Thoracic aorta (tissue), 2 donors: ENCODE measurements at places on chromosomes 4 and X.

DNA sequence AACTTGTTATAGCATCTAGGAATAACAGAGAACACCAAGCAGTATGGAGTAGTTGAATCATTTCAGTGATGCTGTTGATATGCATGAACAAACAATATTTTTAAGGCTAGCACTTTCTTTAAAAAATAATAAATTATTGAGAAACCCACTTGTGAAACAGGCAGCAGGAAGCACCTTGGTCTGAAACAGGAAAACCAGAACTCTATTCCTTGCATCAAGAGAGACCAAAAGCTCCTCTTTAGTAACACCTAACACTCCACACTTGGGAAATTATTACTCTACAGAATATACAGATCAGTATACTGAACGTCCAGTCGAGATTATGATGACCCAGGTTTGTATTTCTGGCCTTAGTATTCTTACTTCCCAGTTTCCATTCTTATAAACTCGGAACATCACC, 129.0 kb downstream of the ARAP2 start:
- DNase-seq: no peak

- no peak for DNase-seq
Measured at GRCh38 chr4:86901864-86902263, 9.6 kb upstream of the C4orf36 start.

DNA sequence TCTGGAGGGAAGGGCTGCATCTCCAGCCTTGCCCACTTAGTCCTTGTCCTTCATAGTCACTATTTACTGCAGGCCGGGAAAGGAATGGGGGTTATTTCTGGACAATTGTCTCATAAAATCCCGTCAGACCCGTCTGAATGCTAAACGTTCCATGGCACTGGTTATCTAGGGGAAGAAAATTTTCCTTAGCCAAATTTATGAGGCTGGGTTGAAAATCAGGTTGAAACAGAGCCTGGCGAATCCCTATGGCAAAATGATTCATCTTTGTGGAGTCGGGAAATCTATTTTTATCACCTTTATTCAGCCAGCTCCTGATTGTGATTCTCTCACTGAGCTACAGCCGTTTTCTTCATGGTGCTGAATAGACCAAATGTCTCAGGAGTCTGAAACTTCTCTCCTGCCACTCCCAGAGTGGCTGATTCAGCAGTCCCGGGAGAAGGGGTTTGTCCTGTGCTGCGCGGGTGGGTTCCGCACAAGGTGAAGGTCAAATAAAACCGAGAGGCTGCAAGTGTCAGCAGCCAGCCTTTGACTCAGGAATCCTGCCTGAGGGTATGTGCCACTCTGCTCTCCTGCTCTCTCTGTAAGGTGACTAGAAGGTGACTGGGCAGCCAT, 1.0 kb downstream of the LIMCH1 start:
- DNase-seq: no peak

GRCh38 chr4:153954654-153955053, 165.8 kb upstream of the SFRP2 start:
- DNase-seq: no peak

DNA sequence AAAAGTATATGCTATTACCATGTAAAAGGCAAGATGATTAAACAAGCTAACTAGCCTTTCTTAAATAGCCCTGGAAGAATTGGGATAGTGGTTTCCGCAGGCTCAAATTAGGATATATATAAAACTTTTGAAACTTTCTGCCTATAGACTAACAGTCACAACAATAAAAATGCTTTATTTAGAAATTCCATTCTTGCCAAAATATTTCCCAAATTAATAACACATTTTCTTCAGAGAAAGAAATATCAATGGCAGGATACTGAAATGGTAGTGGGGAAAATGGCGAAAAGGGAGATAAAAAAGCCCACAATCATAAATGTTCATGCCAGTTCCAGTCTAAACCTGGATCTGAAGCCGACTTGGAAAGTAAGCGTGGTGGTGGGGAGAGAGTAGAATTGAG, 56.0 kb downstream of the MAD2L1 start:
- DNase-seq: no peak

GRCh38 chrX:18701621-18702361, 5.7 kb upstream of the PPEF1 start:
- no peak for DNase-seq

- DNase-seq: no peak
Measured at GRCh38 chrX:68719181-68719903, 71.9 kb downstream of the STARD8 start.

DNA sequence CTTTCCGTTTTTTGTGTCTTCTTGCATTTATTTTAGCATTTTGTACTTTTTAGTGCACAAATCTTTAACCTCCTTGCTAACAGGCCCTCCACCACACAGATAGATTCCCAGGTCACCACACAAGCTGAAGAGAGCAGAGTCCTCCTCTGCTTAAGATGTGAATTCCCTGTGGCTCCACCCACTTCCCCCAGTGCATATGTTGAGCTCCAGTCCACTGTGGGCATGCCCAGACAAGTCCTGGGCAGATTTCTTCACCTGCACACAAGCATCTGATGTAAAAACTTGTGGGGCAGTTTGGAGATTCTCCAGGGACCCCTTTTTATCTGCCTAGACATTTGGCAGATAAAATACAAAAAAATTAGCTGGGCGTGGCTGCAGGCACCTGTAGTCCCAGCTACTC, 19.8 kb upstream of the PASD1 start:
- DNase-seq: no peak

GRCh38 chr4:42906891-42907759, 14.6 kb downstream of the GRXCR1 start:
- no peak for DNase-seq

GRCh38 chrX:40622479-40623138, 619 bp upstream of the MPC1L start:
- no peak for DNase-seq

DNA sequence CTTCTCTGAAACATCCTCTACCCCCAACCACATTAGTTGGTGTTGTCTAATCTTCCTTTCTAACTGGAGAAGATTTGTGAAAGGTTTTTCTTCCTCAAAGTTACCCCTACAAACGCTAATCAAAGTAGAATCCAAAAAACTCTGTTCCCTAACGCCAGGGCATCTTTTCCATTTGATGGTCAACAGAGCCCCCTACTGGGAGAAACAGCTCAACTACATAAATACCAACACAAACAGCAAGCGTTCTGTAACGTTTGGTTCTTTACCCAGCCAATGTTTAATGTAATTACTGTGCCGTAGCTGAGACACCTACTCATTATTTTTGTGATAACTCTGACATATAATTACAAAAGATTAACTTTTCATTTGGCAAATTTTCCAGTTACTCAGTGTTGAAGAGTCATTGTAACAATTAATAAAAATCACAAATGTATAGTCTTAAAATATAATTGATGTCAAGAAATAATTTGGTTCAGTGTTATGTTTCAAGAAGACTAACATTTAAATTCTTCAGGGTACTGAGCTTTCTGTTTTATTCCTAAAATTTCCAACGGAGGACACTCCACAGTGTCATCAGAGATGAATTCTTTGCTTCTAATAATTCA, 94.9 kb upstream of the TBC1D9 start:
- DNase-seq: no peak
